Kasumi-1 (cell line): ENCODE measurements at places on chromosomes 4 and X.

DNA sequence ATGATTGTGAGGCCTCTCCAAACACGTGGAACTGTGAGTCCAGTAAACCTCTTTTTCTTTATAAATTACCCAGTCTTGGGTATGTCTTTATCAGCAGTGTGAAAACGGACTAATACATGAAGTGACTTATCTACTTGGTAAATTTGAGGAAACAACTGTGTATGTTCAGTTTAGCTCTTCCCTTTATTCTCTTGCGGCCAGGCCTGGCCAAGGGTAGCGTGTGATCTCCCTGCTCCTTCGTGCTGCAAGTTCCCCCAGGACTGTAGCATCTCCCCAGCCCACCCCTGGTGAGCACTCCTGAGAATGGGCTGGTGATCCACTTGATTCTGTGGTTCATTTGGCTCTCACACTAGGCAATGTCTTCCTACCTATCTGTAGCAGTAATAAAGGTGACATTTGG lies 53.2 kb upstream of the CHRNA9 start:
- DNase-seq, result no peak

DNA sequence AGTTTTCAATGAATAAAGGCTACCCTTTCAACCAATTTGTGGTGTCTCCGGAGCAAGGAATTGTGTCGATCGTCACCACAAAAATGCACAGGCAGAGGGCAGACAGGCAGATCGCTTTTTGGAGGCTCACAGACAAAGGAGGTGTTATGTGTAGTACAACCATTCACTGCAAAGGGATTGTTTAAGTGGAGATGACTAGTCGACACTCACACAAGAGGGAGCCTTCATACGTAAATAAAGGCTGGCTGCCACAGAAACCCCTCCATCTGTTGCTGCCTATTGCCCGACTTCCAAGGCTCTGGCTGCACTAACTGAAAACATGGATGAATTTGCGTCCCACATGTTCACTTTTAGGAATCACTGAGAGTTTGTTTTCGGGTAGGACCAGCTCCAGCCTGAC lies 281.1 kb downstream of the NKX6-1 start:
- no peak for DNase-seq

DNA sequence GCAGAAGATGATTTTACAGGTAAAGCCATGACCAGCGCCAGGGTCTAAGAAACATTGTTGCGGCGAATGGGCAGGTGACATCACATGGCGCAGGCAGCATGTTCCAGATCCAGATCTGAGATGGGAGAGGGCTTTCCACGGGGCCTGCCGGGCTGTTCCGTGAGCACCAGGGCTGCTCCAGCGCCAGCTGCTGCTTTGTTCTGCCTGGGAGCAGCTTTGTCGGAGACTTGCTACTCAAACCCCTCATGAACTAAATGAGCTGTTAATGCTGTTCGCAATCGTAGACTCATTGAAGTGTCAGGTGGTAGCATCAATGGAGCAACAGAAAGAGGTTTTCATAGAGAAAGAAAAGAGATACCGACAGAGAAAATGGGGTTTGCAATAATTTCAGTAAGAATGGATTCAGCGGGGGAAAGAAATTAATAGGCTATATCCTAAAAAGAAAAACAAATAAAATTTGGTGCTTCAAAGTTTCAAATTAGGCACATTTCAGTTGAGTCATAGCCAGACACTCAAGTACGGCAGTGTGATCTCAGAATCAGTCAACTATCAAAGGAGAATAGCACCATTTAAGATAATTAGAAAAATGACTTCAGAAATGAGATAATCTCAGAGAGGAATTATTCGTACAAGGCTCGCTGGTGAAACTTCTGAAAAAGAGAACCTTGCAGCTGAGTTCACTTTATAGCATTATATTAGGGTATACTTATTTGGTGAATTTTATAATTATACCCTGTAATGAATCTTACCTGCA lies 23.9 kb downstream of the SORBS2 start:
- DNase-seq, result no peak

DNA sequence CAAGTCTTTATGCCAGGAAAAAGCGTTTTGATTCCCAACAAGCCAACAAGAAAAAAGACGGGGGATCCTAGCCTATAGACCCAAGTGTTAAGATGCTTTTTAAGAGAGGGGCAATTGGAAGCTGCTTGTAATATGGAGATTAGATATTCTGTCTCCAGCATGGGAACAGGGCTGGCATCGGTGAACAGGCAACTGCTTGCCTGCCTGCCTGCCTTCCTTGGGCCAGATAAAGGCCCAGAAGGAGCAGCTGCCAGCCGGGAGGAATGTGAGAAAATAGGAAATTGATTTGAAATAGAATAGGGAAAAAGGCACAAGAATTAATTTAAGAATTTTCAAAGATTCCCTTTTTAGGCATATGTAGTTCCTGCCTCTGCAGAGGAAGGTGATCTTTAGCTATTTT lies 192.2 kb downstream of the TENM3 start:
- DNase-seq, result no peak

- DNase-seq, result no peak
Observed at GRCh38 chr4:113878668-113879067, 100.8 kb downstream of the ARSJ start.

DNA sequence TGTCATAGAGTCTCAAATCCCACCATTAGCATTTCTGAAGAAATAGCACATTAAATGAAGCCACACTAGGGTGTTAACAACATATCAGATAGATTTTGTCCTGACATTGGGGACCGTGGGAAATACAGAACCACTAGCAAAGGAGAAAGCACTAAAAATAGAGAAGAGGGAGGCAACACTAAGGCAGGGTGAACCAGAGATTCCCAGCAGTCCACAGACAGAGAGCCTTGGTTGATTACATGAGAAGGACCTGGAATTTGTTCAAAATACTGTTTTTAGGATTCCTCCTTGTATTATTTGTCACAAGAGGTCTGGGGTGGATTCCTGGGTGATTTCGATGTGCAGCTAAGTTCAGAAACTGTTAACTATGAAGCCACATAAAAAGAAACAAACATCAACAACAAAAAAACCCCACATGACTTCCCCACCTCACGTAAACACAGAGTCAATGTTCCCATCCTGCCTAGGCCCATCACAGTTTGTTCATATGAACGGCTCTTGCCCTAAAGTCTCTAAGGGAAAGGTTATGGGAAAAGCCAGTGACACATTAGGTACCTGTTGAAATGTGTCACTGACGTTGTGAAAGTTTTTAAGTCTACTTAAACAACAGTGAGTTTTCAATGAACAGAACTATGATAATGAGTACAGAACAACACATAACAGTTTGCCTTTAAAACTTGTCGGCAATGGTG lies 23.6 kb upstream of the GRSF1 start:
- no peak for DNase-seq

DNA sequence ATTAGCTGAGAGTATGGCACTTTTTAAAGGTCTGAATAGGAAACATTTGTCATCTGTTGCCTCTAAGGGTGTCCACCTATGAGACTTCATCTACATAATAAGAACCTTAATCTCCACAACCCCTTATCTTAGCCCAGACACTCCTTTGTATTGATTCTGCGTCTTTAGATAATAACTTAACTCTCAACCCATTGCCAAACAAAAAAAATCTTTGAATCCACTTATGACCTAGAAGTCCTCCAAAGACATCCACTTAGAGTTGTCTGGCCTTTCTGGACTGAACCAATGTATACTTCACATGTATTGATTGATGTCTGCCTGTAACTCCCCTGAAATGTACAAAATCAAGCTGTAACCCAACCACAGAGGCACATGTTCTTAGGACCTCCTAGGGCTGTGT lies 66.0 kb upstream of the CHRNA9 start:
- no peak for DNase-seq

DNA sequence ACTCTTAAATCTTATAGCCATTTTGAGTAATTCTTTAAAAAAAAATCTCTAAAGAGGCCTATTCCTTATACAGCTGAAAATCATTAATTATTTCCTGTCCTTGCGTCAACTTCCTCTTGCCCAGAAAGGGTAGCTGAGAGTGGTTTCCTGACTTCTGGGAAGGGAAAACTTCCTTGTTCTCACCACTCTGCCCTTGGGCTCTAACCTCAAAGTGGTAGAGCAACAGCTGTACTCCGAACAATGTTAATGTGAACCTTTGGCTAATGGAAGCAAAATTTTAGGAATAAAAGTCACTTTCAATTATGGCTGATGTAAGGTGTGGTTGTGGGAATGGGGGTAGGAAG lies 15.3 kb downstream of the KLHL2 start:
- DNase-seq, result peak; percentile 72

DNA sequence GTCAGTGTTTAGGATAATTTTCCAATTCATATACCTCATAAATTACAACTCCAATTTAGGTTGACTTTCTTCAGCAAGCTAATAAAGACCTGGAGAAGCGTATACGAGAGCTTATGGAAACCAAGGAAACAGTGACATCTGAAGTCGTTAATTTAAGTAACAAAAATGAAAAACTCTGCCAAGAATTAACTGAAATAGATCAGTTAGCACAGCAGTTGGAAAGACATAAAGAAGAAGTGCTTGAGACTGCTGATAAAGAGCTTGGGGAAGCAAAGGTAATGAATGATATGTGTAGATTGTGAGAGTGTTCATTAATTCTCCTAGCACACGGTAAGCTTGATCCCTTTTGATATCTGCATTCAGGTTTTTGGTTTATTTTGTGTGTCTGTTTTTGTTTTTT lies 16.8 kb downstream of the CEP135 start:
- no peak for DNase-seq

DNA sequence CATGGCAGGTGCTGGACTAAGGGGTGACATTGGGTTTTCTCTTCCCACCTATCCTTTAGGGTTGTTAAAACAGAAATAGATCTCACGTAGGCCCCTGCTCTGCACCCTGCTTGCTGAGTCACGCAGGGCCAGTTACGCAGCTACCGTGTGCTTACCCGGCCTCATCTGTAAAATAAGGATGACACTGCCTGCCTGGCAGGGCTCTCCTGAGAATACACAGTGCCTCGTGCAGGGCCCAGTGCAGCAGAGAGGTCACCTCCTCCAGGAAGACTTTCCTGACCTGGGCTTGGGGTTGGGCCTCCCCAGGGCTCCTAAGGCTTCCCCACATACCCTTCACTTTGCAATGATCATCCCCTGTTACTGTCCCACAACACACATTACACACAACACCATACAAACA lies 33.6 kb upstream of the JAKMIP1 start:
- no peak for DNase-seq

- no peak for DNase-seq
Observed at GRCh38 chrX:85379174-85379907, at the start of gene POF1B. TSS of gene POF1B (minus strand) at chrX:85379665. CDS start at chrX:85379454, 211 bp downstream.

GRCh38 chr4:2888886-2889285 lies 45.2 kb downstream of the ADD1 start:
- DNase-seq, result no peak

GRCh38 chr4:20813700-20814099 lies 113.4 kb downstream of the PACRGL start:
- DNase-seq, result no peak

GRCh38 chrX:70132877-70133302 lies 357 bp upstream of the IGBP1 start:
- DNase-seq, result no peak

GRCh38 chr4:15242021-15242420 lies 185.8 kb upstream of the C1QTNF7 start:
- no peak for DNase-seq

- no peak for DNase-seq
Observed at GRCh38 chr4:76002176-76002575, 5.1 kb downstream of the CXCL9 start.

GRCh38 chr4:1604706-1605205 lies 79.4 kb downstream of the FAM53A start:
- DNase-seq, result no peak

- DNase-seq, result peak; percentile 27
Observed at GRCh38 chrX:129637217-129638109, 17.3 kb downstream of the APLN start.

DNA sequence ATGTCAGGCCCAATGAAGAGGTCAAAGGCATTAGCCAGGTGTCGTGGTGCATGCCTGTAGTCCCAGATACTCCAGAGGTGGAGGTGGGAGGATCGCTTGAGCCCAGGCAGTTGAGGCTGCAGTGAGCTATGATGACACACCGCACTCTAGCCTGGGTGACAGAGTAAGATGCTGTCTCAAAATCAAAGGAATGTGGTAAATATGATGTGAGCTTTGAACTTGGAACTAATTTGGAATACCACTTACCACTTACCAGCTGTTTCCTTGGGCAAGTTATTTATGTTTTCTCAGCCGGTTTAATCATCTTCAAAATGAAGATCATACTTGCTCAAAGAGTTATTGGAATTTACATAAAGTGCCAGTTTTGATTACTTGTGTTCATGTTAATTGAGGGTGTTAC lies 23.8 kb upstream of the SEPSECS start:
- DNase-seq, result no peak

DNA sequence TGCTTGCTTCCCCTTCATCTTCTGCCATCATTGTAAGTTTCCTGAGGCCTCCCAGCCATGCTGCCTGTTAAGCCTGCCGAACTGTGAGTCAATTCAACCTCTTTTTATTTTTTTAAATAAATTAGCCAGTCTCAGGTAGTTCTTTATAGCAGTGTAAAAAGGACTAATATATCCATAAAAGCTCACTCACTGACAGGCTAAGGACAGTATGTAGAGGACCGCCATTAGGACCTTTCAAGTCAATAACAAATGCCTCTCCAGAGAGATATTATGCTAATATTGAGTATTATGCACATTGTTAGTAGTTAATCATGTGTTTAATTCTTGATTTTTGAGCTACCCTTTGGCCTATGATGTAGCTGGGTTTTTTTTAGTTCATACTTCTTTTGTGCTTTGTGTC lies 62.6 kb upstream of the GYPA start:
- no peak for DNase-seq

DNA sequence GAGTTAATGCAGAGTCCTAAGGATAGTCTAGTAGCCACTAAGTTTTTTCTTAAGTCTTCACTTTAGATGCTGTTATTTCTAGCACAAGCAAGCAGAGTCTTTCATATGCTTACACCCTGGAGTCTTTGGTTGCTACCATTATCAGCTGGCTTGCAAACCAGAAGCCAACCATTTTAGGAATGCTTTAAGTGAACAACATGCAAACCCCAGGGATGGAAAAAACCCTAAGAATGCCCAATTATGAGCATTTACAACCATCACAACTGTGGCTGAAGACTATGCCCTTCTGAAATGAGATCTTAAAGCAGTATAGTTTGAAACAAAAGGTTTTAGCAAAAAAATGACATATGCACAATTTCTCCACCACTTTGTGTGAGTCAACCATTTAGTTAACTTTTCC lies 6.6 kb downstream of the MID1IP1 start:
- DNase-seq, result no peak
